ENCODE measurements at places on chromosomes 1 and 21.

GRCh38 chr21:41548781-41549180, 40.8 kb upstream of the TMPRSS2 start:
- DNase-seq: peak; percentile 7

DNA sequence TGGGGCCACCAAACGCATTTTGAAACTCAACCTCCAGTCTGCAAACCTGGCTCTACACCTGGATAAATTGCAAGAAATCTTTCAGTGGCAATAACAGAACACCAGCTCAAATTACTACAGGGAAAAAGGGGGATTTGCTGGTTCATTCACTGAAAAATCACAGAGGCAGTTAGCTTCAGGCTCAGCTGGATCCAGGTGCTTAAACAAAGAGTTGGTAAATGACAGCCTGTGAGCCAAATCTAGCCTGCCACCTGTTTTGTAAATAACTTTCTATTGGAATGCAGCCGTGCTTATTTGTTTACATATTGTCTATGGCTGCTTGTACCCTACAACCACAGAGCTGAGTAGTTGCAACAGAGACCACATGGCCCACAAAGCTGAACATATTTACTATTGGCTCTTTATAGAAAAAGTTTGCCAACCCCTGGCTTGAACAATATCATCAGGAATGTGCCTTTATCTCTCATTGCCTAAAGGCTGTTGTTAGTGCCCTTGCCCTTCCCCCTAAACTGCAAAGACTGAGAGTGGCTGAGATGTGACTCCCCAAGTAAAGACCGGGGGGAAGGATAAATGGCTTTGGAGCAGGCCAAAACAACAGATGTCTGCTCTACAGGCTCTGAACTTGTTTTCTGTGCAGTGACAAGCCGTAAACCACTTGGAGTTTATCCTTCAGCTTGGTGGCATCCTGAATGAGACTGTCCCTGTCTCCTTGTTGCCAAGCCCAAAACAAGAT, 21.5 kb upstream of the PTPRF start:
- DNase-seq: no peak

DNA sequence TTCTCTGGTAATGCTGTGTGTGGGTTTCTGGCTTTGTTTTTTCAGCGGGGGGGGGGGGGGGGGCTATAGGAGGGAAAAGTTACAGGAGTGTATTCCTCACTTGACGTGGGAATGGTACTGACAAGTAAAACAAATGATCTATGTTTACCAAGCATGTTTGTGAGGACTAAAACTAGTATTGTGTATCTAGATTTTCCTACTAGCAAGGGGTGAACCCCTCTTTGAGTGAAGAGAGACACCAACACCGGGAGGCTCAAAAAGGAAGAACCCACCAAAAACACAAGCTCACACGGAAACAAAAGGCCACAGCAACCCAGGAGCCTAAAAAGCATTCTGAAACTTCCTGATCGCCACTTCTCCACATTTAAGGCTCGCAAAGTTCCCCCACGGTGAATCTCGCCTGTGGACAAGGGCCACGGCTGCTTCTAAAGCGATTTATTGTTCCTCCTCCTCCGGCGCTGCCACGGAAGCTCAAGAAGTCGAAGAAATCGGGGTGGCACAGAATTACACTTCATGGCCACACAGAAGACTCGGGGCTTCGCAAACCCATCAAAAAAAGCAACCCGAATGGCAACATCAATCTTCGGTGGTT, 703 bp downstream of the PUM1 start:
- peak; percentile 73 for DNase-seq

GRCh38 chr1:236301958-236302335, 20.2 kb upstream of the ERO1B start:
- peak; percentile 65 for DNase-seq

DNA sequence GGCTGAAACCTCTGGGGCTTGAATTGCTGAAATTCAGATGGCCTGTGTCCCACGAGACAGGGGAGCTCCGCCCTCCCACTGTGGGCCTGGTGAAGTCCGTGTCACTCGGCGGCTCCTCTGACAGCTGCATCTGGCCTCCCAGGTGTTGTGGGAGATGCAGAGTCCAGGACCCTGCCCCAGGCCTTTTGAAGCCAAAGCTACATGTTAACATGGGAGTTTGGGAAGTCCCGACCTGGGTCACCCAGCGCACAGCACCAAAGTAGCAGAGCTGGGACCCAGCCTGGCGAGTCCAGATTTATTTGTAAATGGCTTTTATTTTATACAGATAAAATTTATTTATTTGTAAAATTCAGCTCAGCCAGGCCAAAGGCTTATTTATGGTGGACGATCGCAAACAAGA, 28.9 kb downstream of the SLC37A1 start:
- DNase-seq: no peak

GRCh38 chr1:244273845-244274619, 177.7 kb downstream of the ADSS2 start:
- no peak for DNase-seq

- no peak for DNase-seq
Observed at GRCh38 chr1:183733715-183734114, 71.2 kb upstream of the RGL1 start.

- DNase-seq: peak; percentile 52
Observed at GRCh38 chr1:115642168-115643072, 650 bp downstream of the VANGL1 start.

GRCh38 chr1:3900150-3900968, at the start of gene C1orf174:
C1orf174 (minus strand) TSS chr1:3900272; CDS start chr1:3900186, 86 bp downstream.
- no peak for DNase-seq

DNA sequence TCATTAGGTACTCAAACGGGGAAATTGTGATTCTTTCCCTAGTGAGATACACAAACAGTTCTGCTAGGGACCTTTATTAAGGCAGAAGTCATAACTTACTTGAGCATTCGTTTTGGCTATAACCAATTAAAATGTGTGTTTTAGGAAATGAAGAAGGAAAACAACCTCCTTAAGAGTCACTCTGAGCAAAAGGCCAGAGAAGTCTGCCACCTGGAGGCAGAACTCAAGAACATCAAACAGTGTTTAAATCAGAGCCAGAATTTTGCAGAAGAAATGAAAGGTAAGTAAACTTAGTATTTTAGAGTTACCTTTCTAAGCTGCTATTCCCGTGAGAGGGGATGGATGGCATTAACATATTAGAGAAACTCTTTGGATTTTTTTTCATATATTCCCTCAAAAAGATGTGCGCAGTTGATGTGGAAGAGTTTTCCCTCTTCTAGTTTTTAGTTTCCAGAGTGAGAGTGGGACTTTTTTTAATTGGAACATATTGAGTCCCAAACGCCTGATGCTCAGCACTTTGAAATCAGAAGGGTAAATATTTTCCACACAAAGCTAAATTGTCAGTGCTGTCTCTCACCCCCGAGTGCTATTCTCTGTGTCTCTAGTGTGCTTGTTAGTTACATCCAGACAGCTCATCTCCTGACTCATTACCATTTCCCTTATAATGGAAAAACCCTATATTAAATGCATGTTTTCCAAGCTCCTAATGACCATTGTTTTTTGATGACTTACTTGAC, 34.9 kb downstream of the CENPF start:
- no peak for DNase-seq

DNA sequence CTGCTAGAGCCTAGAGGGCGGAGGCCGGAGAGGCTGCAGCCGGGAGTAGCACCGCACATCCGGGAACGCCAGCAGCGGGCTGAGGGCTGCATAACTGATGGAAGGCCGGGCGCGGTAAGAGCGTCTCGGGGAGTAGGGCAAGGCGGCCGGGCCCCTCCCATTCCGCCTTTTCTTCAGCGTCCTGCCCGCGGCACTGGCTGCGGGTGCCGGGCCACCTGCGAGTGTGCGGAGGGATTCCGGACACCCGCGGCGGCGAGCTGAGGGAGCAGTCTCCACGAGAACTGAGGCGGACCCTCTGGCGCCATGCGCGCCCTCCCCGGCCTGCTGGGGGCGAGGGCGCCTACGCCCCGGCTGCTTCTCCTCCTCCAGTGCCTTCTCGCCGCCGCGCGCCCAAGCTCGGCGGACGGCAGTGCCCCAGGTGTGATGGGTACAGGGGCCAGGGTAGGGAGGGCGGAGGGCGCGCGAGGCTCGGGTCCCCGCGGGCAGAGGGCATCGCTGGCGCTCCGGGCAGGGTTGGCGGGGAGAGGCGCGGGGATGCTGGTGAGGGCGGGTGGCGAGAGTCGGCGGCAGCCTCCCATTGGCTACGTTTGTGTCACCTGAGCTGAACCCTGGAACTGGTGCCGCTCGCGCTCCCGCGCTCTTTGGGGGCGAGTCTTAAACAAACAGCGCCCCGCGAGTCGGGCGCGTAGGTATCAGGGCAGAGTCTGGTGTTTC, 334.4 kb downstream of the SRGAP2C start:
- peak; percentile 68 for DNase-seq

DNA sequence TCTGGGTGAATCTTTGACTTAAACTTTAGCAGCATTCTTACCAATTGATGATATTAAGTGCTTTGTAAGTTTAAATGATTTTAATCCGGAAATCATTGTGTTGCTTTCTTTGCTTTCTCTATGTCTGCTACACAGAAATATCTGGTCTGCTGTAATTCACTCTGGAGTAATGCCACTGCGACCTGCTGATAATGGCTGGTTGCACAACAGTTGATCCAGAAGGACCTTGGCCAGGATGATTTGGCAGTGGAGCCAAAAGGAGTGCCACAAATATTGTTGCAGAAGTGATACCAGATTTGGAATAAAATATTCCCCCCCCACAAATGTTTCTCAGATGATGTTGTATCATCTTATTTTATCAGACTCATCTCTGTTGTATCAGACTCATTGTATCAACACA, 2063.9 kb downstream of the MRPL39 start:
- DNase-seq: no peak

- DNase-seq: peak; percentile 65
Observed at GRCh38 chr1:182446033-182446669, 3.8 kb upstream of the RGSL1 start.

- DNase-seq: no peak
Observed at GRCh38 chr1:233446935-233447334, 119.4 kb downstream of the MAP3K21 start.

GRCh38 chr1:44417351-44418021, 12.4 kb downstream of the RNF220 start:
- peak; percentile 81 for DNase-seq

DNA sequence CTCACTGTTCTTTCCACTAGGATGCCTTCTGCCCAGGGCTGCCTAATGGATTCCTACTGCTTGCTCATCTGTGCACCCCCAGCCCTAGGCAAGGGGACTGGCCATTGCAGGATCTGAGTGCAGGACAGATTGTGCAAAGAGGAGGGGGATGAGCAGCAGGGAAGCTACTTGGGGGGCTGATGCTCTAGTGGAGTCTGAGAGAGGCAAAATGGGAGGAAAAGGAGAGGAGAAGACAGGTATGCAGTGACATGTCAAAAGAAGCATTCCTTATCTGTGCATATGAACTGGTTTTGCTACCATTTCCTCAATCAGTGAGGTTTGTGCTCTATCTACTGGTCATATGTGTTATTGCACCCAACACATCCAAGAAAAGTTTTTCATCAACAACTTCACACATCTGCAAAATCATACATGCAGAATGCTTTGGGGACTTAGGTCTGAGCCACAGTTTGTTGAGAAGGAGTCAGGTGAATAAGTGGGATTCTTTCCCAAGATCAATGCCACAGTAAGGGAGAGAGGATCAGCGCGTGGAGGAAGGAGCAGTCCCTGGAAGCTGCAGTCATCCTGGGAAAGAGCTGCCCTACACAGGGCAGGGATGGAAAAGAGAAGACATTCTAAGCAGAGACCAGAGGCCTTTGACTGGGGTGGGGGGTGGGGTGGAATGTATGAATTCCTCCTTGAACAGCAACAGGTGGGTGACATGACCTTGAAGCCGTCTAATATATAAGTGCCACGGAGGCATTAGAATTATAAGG, 14.4 kb downstream of the SLC5A9 start:
- peak; percentile 4 for DNase-seq

DNA sequence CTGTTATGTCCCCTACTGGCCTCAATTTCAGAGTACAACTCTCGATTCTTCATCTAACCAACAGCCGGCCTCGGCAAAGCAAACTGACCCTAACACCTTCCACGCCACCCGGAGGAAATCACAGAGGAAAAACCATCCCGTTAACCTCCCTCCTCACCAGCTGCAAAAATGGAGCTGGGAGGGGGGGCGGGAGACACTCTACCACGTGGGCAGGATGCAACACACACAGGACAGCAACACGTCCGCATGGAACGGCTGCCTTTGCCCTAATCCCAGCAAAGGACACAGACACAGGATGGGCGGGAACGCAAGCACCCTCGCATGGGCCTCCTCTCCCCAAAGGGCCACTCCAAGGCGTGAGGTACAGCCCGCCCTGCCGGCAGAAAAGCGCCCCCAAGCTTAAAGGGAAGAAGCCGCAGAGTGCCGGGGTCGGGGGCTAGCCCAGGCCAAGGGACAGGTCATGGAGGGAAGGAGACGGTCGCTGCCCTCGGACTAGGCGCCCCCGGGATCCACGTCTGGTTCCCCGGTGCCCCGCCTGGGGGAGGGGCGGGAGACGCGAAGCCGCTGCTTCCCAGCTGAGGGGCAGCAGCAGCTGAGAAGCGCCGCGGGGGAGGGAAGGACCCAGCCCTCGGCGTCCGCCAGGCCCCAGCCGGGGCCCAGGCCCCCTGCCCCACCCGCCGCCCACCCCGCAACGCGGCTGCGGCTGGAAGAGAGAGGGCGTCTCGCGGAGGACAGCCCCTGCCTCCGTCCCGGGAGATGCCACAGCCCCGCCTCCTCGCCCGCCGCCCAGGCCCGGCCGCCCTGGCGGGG, 590 bp downstream of the FOXJ3 start:
- DNase-seq: peak; percentile 59

DNA sequence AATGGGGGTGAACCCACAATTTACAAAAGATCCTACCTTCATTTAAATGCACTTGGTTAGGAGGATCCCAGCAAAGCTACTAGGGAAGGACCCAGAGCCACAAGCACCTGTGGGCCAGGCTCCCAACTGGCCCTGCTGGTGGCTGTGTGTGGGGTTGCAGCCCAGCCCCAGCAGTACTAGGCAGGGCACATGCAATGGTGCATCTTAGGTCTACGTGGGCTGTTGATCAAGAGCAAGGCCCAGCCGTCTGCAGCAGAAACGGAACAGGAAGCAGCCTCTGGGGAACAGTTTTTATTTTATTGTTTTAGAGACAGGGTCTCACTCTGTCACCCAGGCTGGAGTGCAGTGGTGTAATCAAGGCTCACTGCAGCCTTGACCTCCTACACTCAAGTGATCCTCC, 134.1 kb upstream of the RAB4A start:
- no peak for DNase-seq

DNA sequence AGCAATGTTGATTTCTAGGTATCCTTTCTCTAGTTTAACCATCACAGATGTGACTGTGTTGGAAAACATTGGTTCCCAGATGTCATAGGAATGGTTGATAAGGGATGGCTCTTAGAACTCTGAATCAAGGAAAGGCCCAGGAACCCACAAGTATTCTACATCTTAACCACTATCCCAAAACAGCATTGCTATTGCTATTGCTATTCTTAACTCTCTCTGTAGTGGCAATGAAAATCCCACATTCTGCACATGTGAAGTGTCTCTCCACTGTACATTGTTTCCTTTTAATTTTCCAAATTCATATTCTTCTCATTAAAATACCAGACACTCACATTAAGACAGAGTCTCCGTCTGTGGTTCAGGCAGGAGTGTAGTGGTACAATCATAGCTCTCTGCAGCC, 420.4 kb upstream of the RUNX1 start:
- DNase-seq: no peak
